ENCODE measurements at places on chromosomes 2 and 18. TPM values are rescaled to one million over a fixed set of nuclear protein-coding genes. Genes with fewer than 3 reads are reported as not detected.
A peak's percentile ranks its signal among the peaks of the same experiment; 100 is the strongest.

DNA sequence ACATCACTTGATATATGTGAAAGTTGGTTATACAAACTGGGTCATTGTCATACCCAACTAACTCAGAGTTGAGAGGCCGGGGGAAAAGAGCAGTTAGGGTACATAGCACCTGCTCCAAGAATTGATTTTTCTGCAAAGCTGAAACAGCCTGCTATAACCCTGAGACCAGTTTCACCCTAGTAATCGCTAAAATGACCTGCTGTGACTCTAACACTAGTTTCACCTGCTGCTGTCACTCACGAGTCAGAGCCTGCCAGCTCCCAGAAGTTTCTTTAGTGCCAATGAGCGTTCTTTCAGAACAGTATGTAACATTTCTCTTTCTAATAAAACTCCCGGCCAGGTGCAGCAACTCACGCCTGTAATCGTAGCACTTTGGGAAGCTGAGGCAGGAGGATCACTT is 28.0 kb downstream of the SRSF7 start:
- no peak for DNase-seq

DNA sequence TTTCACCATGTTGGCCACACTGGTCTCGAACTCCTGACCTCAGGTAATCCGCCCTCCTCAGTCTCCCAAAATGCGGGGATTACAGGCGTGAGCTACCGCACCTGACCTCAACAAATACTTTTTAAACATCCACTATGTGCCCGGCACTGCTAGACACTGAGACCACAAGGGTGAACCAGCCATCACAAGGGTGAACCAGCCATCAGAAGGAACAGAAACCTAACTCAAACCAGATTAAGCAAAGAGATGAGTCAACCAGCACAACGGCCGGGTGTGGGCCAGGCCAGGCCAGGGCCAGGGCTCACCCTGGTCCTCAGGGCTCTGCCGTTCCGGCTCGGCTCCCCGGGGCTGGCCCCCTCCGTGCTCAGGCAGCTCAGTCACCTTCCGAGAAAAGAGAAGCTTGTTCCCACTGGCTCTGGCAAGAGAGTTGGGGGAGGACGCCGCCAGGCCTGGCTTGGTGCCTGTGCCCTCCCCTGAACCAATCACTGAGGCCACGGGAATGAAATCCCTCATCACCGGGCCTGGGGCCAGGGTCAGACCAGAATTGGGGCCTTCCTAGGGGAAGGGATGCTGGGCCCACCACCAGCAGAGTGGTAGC is 4.4 kb downstream of the TEX44 start:
- DNase-seq: peak; percentile 81

SERPINB4 gene
- not detected for total RNA-seq

- DNase-seq: no peak
Observed at GRCh38 chr18:35024196-35024595, 17.0 kb upstream of the MAPRE2 start.

- peak; percentile 82 for DNase-seq
Observed at GRCh38 chr2:84906108-84906899, 848 bp downstream of the TMSB10 start.

PROKR1 gene
- not detected for total RNA-seq

GRCh38 chr2:110732422-110733413 is at the start of gene ACOXL:
ACOXL (plus strand) TSS chr2:110732573; CDS start chr2:110768390, 35,817 bp downstream.
- DNase-seq: no peak

DNA sequence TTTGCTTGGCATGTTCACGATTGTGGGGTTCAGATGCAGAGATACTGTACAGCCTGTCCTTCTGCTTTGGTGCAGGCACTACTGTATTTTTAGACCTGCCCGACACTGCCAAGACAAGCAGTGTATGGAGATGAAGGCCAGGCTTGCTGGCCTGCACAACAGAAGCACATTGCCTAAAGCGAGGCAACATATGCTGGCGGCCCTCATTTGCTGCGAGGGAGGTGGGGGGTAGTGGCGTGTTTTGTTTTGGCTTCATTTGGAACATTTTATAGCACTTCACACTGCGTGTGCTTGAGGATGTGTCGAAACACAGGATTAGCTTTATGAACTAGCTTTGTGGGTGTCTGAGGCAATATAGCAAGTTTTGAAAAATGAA is 27.0 kb downstream of the TMEM182 start:
- DNase-seq: peak; percentile 73

DNA sequence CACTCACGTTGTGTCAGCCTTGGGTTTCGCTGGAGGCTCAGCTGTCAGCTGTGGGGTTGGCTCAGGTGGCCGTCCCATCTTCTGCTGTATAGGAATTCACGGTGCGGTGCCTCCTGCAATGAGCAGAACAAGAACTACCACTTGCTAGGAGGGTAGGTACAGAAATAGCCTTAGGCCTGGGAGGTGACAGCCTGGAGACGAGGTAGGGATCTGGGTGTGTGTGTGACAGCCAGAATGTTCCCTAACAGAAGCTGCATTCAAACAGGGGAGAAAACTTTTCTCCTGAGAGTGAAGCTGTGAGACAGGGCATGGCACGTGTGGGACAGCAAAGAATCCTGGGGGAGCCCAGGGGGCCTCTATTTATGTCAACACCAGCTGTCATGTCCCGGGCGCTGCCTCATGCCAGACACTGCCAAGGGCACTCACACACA is 8.4 kb upstream of the MAL start:
- DNase-seq: no peak

CCDC68 gene
- 4.1 TPM for total RNA-seq

GRCh38 chr2:189641590-189641989 is 19.7 kb upstream of the ASNSD1 start:
- DNase-seq: no peak

GRCh38 chr2:37376421-37377186 is 32.2 kb downstream of the QPCT start:
- DNase-seq: peak; percentile 37

CLK1 gene
- 48.0 TPM for total RNA-seq

DNA sequence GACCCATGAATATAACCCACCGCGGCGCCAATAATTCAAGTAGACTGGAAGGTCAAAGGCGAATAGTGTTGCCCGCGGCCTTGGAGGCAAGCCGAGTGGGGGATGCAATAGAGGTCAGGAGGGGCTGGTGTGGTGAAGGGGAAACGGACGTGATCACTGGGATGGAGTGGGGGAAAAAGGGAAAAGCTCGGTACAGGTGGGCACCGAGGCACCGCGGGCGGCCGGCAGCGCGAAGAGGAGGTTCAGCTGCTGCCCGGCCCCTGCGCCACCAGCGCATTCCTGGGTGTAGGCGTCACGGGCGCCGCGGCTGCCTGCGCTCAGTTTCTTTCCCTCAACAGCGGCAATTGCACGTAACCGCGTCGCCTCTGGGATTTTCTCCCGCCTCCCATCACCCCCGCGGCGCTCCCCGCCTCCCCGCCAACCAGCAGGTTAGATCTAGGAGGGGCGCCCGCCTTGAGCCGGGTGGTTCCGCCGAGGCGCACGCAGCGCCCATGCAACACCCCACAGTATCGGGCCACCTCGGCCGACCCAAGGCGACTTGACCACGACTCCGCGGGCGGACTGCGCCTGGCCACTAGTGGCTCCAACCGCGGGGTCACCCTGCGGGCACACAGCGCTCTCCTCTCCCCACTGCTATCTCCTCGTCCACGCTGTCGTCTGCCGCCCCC is 1.5 kb downstream of the RND3 start:
- DNase-seq: peak; percentile 91

GAL3ST2 gene
- total RNA-seq: 0.29 TPM

GRCh38 chr2:177772529-177772928 is 300.0 kb downstream of the PDE11A start:
- DNase-seq: no peak

DNA sequence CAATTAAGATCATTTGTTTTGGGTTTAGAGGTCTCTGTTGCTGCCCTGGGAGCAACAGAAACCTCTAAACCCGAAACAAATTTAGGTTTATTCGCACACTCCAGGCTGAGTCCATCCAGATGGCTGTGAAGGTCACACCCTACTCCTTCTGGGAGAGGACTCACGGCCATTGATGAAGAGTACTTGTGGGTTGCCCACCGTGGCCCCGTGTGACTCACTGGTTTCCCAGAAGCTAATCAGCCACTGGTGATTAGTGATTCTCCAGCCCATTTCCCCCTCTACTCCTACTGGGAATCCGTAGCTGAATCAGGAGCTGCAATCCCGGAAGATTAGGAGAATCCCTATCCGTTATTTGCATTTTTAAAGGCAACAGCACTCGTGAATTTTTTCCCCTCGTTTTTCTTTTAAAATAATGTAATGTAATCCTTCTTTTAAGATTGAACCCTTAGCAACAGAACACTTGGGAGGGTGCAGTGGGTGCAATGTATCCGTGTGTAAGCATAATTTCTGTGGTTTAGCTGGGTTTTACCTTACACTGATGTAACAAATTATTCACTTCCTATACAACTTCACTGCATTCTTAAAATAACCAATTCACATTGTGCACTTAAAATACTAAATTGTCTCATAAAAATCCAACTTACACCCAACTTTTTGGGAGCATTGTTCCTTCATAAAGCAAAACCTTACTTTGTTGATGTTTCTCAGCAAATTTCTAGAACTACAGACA is 27.5 kb upstream of the EPAS1 start:
- DNase-seq: peak; percentile 71

MCM6 gene
- total RNA-seq: 5.5 TPM

GRCh38 chr2:70454936-70455544 is 98.6 kb downstream of the TGFA start:
- DNase-seq: no peak

ARHGAP15 gene
- total RNA-seq: 8.4 TPM

ANO7 gene
- 1.0 TPM for total RNA-seq

- DNase-seq: no peak
Observed at GRCh38 chr2:26302846-26303245, 43.1 kb upstream of the SELENOI start.

GRCh38 chr18:47731276-47731675 is 199.2 kb downstream of the SMAD2 start:
- no peak for DNase-seq

- DNase-seq: peak; percentile 82
Observed at GRCh38 chr2:206442833-206443734, at the start of gene ADAM23. ADAM23 (plus strand) TSS chr2:206443532; CDS start chr2:206443867, 335 bp downstream.

DNA sequence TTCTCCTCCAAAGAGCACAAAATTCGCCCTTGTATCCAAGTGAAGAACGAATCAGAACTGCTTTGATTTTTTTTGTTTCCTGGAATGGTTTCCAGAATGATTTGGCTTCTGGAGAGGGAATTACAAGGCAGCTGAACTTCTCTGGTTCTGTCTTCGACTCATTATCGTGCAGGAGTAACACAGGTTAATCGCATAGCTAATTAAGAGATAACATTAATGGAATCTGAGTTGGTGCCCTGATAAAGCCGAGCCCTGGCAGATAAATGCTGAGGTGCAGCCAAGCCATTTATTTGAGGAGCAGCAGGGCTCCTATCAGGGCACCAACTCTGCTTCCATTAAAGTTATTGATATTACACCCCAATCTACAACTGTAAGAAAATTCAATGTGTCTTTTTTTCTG is 433.7 kb downstream of the ZNF521 start:
- DNase-seq: no peak

Data from right cardiac atrium (tissue), 5 donors.